ENCODE measurements at places on chromosomes 4 and X. TPM values are rescaled to one million over a fixed set of nuclear protein-coding genes. Genes with fewer than 3 reads are reported as not detected.

ZDHHC15 gene
- total RNA-seq = 2.7 TPM

- DNase-seq = no peak
Measured at GRCh38 chr4:15531792-15532191, 62.1 kb downstream of the CC2D2A start.

- DNase-seq = no peak
Measured at GRCh38 chr4:165190591-165191347, 16.6 kb upstream of the KLHL2 start.

DNA sequence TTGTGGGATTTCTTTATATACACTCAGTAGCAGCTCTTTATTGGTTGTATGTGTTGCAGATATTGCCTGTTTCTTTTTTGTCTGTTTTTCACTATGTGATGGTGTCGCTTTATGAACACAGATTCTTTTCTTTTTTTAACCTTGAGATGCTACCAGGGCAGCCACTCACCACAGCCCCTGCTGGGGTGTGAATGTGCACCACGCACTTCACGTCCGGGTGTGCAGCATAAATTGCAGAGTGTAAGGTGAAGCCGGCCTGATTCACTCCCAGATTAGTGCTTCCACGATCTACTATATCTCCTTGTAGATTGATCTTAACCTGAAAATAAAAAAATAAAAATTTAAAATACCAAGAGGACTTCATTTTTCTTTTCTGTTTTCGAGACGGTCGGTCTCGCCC lies 71.4 kb downstream of the FAM193A start:
- DNase-seq = no peak

Data from heart left ventricle (tissue), 16 donors.